ENCODE measurements at places on chromosomes 12 and 14. TPM values are rescaled to one million over a fixed set of nuclear protein-coding genes. Genes with fewer than 3 reads are reported as not detected.

Gene NPFF
- total RNA-seq, result not detected

Gene FAR2
- 10.7 TPM for total RNA-seq

Gene FGD4
- total RNA-seq, result 28.5 TPM

Gene KRT75
- not detected for total RNA-seq

Gene BCL11B
- total RNA-seq, result under 0.01 TPM

Gene CPNE6
- total RNA-seq, result not detected

Gene OR4E2
- not detected for total RNA-seq

Gene LRP1-AS
- total RNA-seq, result not detected

Gene CATSPERB
- total RNA-seq, result not detected

Gene LRFN5
- 11.3 TPM for total RNA-seq

All from smooth muscle cell of the pulmonary artery (primary cell).